ENCODE measurements at places on chromosomes 5 and 9.

GRCh38 chr9:123812984-123813383 lies 116.9 kb downstream of the DENND1A start:
- no peak for DNase-seq

GRCh38 chr9:35669331-35670145 lies 4.2 kb upstream of the CA9 start:
- DNase-seq = no peak

- no peak for DNase-seq
Observed at GRCh38 chr5:55773057-55773456, 35.2 kb downstream of the DDX4 start.

DNA sequence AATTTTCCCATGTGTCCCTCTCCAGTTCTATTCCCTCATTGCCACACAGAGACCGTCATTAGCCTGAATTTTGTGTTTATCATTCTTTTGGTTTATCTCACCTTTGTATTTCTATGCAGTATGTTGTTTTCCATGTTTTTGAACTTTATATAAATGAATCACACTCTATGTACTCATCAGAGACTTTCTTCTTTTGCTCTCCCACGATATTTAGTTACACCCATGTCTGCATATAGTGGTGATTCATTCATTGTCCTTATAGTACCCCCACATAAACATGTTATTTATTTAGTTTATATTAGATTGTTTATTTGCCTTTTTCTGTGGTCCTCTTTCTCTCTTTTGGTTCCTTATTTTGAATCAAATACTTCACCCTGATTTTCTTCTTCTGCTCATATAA lies 199.7 kb downstream of the FSTL4 start:
- DNase-seq = no peak

DNA sequence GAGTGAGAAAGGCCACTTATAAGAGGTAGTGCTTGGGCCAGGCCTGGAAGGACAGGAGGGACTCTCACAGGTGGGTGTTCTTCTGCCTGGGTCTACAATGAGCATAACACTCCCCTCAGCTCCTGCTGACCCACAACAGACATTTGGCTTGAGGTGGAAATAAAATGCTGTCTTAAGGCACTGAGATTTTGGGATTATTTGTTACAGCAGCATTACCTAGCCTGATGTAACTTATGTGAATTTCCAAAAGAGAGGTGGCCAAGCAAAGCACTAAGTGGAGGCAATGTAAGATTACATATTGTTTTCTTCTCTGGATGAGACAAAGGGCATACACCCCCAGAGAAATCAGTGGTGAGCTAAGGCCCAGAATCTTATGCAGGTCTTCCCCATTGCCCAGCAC lies 221.5 kb downstream of the PAX5 start:
- no peak for DNase-seq

DNA sequence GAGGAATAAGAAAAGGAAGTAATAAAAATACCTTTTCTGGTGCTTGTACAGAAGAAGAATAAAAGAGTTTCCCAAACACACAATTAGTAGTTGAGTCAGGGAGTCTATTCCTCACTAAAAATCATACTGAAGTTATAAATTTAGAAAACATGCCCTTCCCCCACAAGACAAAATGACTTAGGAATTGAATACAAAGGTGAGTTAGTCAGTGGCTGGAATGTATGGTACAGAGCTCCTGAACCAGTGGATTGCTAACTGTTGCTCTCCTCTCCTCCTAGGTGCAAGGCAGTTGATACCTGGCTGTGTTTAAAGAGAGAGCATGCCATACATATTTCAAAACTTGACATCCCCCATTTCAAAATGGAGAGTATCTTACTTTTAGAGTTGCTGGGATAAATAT lies 1.9 kb downstream of the GDA start:
- no peak for DNase-seq

DNA sequence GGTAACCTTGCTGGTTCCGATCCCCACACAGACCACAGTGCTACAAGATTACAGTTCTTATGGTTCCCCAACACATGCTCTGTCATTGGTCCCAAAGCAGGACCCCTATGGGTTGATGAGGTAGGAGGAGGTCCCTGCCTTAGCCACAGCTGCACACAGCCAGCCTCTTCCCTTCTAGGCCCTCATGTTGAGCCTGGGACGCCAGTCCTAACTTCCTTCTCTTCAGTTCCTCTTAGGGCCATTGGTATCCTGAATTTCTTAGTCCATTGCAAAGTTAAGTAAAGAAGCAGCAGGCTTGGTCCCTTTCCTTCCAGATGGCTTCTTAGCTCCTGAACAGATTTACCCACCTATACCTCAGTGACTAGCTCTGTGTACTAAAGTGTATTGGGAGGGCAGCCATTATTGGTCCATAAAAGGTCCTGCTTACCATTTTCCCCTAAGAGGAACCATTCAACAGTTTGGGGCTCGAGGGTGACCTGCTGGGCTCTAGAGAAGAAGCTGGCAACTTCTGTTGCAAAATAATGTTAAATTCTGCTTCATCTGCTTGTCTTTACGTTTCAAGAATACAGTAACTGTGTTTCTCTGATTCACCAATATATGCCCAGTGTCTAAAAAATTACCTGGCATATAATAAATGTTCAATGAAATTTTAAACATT lies 50.2 kb downstream of the PDCD1LG2 start:
- DNase-seq = no peak

DNA sequence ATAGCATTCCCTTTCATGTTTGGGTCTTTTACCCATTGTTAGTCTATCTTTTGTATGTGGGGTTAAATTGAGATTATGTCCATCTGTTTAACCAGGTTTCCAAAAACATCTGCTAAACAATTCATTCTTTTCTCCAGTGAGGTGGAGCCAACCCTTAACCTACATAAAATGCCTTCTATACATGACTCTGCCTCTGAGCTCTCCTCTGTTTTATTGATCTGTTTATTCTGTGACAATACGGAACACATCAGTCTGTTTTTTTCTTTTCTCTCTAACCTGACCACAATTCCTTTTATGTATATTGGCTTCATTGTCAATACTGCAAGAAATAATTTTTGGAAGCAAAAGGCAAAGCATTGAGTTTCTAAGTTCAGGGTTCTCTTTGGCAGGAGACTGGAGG lies 9.9 kb upstream of the ARL15 start:
- no peak for DNase-seq

DNA sequence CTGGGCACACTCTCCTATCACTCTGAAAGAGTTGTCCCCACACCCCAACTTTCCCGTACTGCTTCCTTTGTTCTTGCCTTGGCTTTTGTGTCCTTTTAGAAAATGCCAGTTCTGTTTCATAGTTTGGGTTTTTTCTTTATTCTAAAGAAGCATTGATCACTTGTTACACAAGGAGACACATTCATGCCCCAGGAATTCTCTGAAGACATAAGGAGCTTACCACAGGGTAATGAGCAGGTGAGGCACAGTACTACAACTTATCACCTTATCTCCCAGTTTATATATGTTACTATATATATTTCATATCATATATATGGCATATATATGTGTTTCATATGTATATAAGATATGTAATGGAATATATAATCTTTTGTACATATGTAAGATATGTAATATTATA lies 6.5 kb upstream of the SSBP2 start:
- DNase-seq = no peak

DNA sequence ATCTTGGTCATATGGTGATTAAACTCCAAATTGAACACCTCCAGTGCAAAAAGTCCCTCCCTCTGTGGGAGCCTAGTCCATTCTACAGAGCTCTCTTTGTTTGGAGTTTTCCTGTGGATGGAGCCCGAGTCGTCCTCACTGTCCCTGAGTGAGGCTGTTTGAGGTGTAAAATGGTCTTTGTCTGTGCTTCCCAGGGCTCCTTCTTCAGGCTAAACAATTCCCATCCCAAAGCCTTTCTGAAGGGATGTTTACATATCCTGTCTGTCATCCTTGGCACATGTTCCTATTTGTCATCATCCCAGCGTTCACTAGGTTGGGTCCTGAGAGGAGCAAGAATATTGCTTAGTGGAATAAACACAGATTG lies 68.9 kb downstream of the COL27A1 start:
- peak; percentile 62 for DNase-seq

DNA sequence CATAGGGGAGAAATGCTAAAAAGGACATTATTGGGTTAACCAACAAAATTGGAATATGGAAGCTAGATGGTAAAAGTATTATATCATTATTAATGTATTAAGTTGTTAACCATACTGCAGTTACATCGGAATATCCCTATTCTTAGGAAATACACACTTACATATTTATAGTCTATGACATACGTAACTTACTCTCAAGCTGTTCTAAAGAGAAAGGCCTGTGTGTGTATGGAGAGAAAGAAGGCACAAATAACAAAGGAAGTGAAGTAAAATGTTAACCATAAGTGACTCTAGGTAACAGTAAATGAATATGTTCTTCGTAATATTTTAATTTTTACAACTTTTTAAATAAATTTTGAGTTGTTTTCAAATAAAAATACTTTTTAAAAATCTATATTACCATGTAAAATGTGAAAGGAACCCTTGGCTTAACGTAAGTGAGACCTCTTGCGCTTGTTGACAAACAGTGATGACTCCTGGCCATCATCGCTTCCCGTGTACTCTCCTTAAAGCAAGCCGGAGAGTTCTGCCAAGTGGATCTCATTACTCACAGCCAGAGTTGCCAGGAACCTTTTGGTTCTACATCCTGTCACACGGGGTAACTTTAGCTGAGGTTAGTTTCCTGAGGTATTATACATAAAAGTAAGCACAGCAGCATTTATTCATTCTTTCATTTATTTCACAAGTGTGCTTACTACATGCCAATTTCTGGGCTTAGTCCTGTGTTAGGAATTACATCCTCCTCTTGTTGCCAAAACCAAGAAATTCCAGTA lies 165.4 kb downstream of the EPB41L4A start:
- peak; percentile 45 for DNase-seq

Measured in AG10803 (cell line).